ENCODE measurements at places on chromosomes 6 and 20.

DNA sequence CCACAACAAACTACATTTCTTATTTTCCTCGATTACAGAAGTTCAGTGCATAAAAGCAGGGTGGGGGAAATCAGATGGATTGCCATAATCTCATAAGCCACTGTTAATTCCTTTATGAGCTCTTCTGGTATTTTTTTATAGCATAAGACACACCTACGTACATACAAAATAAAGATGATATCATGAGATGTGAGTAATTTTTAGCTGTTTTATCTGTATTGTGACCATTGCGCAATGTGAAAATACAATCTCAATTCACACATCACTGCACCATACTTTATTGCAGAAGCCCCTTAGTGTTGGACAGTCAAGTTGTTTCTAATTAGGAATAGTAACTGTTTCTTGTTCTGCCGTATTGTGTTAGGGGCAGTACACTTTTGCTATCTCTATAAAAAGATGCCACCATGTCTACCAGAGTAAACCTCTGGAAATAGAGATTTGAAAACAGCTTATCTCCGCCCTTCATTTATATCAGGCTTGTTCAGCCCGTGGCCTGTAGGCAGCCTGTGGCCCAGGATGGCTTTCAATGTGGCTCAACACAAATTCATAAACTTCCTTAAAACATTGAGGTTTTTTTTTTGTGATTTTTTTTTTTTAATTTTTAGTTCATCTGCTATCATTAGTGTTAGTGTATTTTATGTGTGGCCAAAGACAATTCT, 90.4 kb downstream of the FARS2 start:
- DNase-seq, result no peak

GRCh38 chr6:7848229-7848628, 62.4 kb downstream of the TXNDC5 start:
- DNase-seq, result no peak

DNA sequence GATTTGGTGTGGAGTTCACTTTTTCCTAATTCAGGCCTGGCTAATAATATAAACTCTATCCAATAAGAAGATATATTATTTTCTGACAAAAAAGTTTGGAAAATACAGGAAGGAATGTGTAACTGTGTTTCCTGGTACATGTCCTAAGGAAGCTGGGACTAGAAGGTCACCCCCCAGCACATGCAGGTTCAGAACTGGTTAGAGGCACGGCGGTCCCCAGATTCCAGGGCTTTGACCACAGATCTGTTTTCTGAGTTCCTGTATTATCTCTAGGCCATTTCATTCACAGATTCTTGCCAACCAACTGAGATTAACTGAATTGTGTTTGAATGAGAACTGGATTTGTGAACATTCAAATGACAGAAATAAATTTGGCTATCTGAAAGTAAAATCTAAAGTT, 94.5 kb downstream of the TULP4 start:
- no peak for DNase-seq

GRCh38 chr6:33557376-33557775, 22.7 kb downstream of the BAK1 start:
- DNase-seq, result no peak

- no peak for DNase-seq
Measured at GRCh38 chr20:47927944-47928343, 142.7 kb upstream of the SULF2 start.

- DNase-seq, result no peak
Measured at GRCh38 chr20:39894067-39894466, 795.0 kb downstream of the MAFB start.

GRCh38 chr6:156416391-156416790, 360.8 kb upstream of the ARID1B start:
- no peak for DNase-seq

GRCh38 chr20:55160996-55161395, 685.6 kb downstream of the DOK5 start:
- no peak for DNase-seq

GRCh38 chr20:9838035-9838377, 870 bp downstream of the PAK5 start:
- DNase-seq, result no peak

GRCh38 chr6:3022765-3023662, 23.3 kb downstream of the NQO2 start:
- no peak for DNase-seq

DNA sequence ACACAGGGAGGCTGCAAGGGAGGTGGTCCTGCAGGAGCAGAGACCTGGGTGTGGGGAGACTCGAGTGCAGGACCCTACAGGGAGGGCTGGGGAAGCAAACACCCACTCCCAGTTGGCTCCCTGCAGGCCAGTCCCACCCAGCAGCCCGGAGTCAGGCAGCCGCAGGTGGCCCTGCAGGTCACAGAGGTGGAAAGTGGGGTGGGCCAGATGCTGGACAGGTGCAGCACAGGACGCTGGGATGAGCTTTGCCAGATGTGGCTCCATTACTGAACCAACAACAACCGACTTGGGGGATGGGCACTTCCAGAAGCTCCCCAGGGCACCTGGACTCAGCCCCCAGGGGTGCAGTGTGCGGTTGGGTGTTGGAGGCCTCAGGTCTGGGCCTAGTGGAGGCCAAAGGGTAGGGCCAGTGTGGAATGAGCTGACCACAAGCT, 26.6 kb upstream of the MYT1 start:
- no peak for DNase-seq

DNA sequence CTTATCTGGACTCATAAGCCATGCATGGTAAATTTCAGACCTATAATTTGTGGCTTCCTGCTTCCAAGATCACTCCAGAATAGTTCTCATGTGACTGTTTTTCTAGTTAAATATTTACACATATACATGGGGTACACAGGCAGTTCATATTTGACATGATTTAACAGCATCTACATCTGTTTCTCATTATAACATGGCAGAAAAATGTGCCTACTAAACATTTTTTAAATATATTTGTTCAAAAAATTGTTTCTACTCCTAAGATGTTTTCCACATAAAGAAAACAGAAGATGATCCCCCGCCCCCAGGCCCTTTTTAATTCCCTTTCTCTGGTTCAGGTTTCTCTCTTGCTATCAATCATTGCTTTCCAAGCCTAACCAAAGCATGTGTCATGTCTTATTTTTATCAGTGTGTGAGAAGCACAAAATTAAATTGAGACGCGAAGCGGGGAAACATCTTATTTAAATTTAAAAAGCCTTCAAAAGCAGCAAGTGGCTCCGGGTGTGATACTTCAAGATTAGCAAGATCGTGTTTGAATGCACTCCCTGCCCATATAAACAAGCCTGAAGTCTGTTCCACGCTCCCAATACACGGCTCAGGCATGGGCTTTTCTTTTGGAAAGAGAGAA, 37.3 kb downstream of the IPCEF1 start:
- DNase-seq, result peak; percentile 70

DNA sequence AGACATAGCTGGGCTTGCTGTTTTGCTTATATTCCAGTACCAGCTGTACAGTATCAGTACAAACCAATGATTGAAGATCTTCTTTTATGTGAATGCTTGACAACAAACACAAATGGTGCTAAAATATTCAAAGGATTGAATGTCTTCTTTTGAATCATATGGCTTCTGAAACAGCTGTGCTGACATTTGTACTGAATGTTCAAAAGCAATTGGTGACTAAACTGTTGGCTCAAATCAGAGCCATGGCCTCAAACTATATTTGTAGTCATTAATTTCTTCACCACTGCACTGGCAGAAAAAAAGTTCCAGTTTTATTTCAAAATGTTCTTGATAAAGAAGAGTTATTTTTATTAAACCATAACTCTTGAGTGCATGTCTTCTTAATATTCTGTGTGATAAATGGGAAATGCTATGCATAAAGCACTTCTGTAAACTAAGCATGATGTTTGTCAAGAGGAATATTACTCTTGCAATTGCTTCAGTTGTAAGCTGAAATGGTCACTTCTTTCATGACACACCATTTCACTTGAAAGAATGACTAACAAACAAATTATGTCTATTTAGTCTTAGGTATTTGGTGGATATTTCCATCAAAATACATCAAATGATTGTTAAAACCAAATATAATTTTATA, 45.9 kb upstream of the CENPW start:
- no peak for DNase-seq

GRCh38 chr6:123520217-123520616, 116.5 kb downstream of the TRDN start:
- no peak for DNase-seq

DNA sequence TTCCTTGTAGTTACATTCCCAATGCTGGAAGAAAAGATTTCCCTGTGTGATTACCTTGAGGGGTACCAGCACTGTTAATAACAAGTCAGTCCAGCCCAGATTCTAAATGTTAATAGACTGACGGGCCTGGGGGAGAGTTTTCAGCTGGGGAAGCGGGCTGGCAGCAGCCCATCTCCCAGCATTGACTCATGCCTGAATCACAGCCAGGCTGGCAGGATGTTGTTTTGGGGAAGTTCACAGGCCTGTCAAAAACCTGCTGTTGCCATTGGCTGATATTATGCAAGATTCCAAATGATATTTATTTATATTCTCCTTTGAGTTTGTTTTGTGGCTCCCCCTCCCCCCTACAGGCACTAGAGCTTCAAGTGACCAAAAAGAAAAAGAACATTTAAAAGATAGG, 213.9 kb upstream of the CNR1 start:
- DNase-seq, result no peak

DNA sequence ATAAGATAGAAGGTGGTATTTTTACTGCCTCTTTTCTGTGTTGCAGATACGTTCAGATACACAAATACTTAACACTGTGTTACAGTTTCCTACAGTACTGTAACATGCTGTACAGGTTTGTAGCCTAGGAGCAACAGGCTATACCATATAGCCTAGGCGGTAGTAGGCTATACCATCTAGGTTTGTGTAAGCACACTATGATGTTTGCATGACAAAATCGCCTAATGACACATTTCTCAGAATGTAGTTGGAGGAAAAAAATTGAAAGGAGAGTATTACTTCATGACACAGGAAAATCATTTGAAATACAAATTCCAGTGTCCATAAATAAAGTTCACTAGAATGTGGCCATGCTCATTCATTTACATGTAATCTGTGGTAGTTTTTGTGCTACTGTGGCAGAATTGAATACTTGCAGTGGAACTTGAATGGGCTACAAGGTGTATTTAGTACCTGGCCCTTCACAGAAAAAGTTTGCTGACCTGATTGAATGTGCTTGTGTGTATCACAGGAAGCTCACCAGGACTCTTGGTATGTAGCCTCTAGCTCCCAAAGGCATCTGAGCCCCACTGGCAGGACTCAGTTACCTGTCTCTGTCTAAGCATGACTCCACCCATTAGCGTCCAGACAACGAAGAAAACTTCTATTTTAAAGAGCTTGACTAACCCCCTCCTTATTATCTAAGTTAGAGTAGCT, 18.8 kb downstream of the TOP1 start:
- no peak for DNase-seq

GRCh38 chr20:2907519-2907918, 34.2 kb downstream of the PTPRA start:
- DNase-seq, result no peak

- DNase-seq, result no peak
Measured at GRCh38 chr6:160102399-160102798, 19.2 kb upstream of the SLC22A1 start.

DNA sequence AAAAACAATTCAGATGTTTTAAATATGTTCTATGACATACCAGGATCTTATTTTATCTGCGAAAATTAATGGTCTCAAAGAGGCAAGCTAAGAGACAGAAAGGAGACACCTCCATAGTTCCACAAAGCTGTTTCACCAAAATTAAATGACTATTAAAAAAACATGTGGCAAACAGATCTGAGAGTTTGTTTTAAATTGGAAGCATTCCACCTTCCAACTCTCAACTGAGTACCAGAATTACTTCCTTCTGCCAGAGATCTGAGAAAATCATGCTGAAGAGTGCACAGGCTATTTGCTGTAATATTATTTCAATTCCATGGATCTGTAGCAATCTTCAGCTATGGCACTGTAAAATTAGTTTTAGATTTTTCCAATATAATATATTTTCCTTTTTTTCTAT, 669.5 kb upstream of the MARCKS start:
- peak; percentile 37 for DNase-seq

- no peak for DNase-seq
Measured at GRCh38 chr6:29864037-29864810, 36.6 kb downstream of the HLA-G start.

DNA sequence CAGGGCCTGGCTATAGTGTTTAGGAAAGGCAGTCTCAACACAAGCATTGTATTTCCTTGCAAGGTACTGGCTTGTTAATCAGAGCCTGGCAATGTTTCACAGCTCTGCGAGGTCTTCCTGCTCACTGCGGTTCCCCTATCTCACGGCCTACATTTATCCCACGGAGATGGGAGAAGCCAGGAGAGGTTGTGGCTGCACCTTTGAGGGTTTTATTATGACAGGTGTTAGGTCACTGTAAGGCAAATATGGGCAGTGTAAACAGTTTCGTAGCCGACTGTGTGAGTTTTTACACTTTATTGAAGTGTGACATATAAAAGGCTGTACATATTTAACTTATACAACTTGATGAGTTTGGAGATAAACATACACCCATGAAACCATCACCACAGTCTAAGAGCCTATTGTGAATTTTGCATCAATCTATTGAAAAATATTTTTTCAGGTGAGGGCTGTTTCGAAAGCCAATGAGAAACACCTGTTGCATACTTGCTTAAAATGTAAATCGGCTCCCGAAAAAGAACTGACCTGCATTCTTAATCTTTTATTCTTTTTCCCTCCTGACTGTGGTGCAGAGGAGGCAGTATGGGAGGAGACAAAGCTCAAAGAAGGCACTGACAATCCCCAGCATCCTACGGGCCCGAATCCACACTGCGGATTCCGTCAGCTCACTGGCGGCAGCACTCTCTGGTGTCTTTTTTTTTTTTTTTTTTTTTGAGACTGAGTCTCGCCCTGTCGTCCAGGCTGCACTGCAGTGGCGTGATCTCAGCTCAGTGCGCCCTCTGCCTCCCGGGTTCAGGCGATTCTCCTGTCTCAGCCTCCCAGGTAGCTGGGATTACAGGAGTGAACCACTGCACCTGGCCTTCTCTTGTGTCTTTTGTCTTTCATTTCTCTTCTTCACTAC, 7.5 kb upstream of the RBM38 start:
- DNase-seq, result no peak

DNA sequence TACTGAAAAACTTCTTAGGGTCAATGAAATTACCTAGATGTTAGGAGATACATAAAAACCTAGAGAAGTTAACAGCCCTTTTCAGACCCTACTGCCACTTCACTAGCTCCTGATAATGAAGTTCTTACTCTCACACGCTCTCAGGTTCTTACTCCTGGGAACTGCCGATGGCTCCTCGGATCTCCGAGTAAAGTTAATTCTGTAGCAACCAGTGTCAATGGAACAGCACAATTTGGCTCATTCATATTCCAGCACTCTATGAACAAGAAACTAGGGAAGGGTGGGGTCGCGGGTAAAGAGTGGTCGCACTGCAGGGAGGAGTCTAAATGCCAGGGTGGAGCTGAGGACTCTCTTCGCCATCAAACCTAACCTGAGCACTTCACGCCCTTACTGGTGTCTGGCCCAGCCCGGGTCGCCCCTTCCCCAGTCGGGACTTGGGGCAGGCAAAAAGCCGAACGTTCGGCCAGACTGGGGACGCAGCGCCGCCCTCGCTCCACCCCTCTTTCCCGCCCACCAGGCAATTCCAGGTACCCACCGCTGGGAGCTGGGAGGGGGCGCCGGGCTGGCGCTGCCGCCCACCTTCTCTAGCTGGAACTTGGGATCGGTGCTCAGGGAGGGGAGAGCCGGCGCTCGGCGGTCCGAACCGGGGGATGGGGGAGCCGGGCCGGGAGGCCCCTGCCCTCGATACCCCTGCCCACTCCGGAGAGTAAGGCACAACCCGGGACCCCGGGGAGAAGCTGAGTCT, 744 bp downstream of the RAB23 start:
- no peak for DNase-seq

- no peak for DNase-seq
Measured at GRCh38 chr6:33001685-33002084, 7.7 kb downstream of the HLA-DOA start.

- DNase-seq, result no peak
Measured at GRCh38 chr6:104705095-104705707, 154.5 kb downstream of the HACE1 start.

GRCh38 chr20:53574819-53575218, 18.8 kb downstream of the ZNF217 start:
- DNase-seq, result no peak

Measured in BJ (cell line).